8988T (cell line): ENCODE measurements at places on chromosomes 2 and 18.
A peak's percentile ranks its signal among the peaks of the same experiment; 100 is the strongest.

- no peak for DNase-seq
These were observed 299.2 kb upstream of the ZSWIM2 start for GRCh38 chr2:187148059-187148714.

- no peak for DNase-seq
These were observed 24.4 kb upstream of the RAB31 start for GRCh38 chr18:9683418-9684396.

GRCh38 chr2:70982971-70983370 lies 4.5 kb downstream of the ANKRD53 start:
- no peak for DNase-seq

DNA sequence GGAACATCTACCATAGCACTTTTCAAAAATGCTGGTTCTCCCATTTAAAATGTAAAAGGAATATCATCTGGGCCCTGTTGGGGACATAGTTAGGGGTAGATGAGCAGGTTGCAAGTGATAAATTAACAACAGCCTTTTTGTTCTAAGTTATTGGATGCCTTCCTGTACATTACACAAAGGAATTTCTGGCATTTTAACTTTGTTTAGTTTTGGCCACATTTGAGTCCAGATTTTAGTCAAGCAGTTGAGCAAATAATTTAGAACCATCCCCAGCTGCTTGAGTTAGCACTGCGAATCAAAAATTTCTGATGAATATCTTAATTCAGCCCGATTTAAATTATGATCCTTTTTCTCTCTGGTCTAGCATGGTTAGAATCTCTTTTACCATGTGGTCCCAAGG lies 124.4 kb downstream of the TTC27 start:
- DNase-seq, result no peak

- DNase-seq, result peak; percentile 17
These were observed 31.1 kb downstream of the NAB1 start for GRCh38 chr2:190679813-190680591.

DNA sequence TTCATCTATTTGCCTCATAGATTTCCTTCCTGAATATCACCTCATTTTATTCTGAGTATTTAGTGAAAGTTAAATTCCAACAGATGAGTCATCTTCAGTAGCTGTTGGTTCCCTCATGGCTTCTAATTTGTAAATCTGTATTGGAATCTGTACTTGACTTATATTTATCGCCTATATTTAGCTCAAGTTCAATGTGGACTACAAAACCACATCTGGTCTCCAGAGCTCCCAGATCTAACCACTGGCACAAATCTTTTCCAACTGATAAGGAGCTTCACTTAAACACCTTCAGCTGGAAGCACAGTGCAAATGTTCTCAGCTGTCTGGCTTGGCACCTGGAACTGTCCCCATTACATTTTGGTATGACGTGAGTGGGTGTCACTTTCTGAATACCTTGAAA lies 82.8 kb upstream of the DSEL start:
- no peak for DNase-seq

DNA sequence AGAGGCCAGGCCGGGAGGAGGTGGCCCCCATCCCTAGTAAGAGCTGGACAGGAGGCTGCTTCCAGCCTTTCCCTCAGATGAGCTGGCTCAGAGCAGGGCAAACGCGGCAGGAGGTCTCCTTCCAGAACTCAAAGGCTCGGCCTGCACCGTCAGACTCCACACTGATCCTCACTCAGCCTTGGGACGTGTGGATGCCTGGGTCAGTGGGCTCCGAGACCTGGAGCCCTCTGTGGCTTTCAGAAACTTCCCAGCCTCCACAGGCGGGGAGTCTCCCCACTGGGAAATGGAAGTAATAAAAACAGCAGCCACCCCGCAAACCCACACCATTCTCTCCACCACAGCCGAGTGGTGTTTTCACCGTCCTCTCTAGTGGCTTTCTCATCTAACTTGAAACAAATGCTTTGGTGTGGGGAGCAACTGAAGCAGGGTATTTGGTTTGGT lies 54.3 kb downstream of the INPP5D start:
- DNase-seq, result no peak

- DNase-seq, result no peak
These were observed 167.7 kb downstream of the VAPA start for GRCh38 chr18:10081492-10081891.

- DNase-seq, result no peak
These were observed 319.4 kb upstream of the FANCL start for GRCh38 chr2:58560531-58560930.

GRCh38 chr2:9992427-9993187 lies 41.1 kb downstream of the GRHL1 start:
- DNase-seq, result no peak

GRCh38 chr2:26849056-26849999 lies 1.4 kb downstream of the DPYSL5 start:
- DNase-seq, result no peak

DNA sequence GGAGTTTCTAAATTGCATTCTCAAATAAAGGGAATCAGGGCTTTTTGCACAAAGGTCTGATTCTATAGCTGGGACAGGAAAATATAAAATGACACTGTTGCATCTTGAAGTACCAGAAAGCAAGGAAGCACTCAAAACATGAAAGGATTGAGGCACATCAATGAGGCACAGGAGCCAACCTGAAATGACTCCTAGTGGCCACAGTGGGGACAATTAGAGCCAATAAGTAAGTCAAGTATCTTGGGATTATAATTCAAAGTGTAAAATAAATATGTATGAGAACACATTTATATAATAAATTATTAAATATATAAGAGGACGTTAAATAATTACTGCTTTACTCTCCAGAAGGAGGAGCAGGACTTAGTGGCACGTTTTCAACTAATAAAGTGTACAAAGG lies 1259.5 kb upstream of the CDH2 start:
- no peak for DNase-seq

DNA sequence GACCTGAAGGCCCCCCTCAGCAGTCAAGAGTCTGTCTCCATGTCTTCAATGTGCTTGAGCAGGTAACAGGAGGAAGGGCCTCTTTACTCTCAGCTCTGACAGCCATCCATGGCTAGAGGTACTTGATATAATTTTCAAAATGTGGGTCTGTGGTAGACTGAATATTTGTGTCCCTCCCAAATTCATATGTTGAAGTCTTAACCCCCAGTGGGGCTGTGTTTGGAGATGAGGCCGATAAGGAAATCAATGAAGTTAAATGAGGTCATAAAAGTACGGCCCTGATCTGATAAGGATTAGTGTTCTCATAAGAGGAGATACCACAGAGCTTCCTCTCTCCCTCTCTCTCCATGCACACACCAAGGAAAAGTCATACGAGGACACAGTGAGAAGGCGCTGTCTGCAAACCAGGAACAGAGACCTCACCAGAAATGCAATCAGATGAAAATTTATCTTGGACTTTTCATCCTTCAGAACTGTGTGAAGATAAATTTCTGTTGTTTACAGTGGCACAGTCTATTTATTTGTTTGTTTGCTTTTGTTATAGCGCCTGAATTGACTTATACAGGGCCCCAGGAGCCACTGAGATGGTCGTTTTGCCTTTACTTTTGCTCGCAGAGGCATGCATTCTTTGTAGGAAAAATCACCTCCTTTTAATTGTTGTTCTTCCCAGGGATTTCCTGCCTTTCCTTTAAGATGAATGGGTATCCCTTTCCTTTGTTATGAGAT lies 274.8 kb upstream of the TRIB2 start:
- DNase-seq, result no peak

DNA sequence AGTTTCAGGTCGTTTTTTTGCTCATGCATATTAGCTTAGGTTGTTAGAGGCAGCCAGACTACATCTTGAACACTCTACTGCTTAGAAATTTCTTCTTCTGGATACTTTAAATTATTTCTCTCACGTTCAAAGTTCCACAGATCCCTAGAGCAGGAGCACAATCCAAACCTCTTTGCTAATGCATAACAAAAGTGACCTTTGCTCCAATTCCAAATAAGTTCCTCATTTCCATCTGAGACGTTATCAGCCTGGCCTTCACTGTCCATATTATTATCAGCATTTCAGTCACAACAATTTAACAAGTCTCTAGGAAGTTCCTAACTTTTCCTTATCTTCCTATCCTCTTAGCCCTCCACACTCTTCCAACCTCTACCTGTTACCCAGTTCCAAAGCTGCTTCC lies 50.4 kb upstream of the ERMN start:
- DNase-seq, result no peak

- peak; percentile 5 for DNase-seq
These were observed 300.0 kb upstream of the SMIM21 start for GRCh38 chr18:75727456-75727855.

- no peak for DNase-seq
These were observed 620.6 kb downstream of the GALR1 start for GRCh38 chr18:77870199-77870598.

DNA sequence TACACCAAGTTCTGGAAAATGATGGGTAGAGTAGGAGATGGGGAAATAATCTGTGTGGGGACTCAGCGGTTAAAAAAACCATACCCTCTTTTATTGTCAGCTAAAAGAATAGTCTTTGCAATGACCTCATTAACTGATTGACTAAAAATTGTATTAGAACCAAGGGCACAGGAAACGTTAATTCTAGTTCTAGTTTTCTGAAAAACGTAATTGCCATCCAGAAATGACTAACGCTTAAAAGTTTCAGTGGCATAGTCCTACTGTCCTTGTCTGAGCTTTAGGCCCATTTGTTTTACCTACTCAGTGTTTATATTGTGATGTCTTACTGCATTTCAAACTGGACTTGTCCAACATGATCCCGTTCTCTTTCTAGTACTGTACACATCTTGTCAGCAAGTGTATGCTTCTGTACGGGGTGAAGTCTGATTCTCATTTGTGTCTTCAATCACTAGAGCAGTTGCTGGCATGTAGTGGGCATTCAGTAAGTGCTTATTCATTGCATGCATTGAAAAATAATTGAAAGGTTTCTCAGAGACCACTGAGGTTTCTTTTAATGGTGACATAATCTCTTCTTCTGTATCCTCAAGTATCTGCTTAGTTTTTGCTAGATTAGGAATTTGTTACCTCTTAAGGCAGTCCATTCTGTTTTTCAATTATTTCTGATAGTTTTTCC lies 81.5 kb downstream of the ZNF407 start:
- DNase-seq, result no peak

DNA sequence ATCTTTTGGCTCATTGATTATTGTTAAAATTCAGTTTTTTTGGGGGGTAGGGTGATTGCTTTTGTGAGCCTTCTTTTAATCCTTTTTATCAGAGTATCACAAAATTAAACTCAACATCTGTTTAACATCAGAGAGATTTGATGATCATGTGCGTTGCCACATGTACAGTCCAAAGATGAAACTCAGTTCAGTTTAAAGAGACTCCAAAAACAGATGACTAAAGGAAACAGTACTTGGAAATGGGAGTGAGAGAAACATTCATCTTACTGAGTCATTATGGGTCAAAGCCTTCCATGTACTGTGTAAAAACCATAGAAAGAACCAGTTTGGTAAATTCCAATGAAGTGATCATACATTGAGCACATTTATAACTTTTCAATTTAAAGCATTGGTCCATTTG lies 53.0 kb downstream of the LYPD6 start:
- no peak for DNase-seq

GRCh38 chr2:67214585-67215185 lies 182.4 kb upstream of the ETAA1 start:
- no peak for DNase-seq

DNA sequence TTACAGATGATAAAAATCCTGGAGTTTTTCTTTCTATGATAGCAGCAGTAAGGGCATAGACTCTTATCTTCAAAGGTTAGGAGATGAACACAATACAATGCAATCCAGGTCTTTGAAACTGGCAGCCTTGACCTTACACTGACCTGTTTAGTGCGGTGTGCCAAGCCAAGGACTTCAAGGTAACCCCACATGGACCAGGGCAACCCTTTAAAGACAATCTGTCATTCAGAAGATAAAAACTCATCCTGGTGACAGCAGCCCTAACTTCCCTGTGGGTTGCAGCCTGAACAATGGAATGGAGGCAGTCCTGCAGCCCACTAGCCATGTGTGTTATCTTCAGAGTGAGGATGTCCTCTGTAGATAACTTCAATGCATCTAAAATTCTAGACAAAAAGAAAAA lies 78.1 kb downstream of the RTTN start:
- no peak for DNase-seq

- no peak for DNase-seq
These were observed 1473.2 kb downstream of the LRP1B start for GRCh38 chr2:140657657-140658056.

DNA sequence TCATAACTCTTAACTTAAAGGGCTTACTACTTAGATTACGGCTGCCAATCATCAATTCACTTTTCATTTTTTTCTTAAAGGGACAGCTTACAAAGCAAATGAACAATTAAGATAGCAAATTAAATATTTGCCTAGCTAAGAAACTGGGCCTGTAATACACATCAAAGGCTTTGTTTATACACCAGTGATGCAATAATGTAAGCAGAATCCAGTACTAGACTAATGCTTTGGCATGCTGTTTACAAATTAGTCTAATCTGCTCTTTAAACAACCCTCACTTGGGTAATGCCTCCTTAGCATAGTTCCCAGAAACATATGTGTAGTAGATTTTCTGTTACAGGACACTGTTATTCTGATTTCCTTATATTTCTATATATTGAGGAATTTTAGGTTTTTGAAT lies 105.8 kb downstream of the ARHGAP28 start:
- DNase-seq, result no peak

GRCh38 chr18:51278045-51278649 lies 80.7 kb upstream of the MEX3C start:
- no peak for DNase-seq

DNA sequence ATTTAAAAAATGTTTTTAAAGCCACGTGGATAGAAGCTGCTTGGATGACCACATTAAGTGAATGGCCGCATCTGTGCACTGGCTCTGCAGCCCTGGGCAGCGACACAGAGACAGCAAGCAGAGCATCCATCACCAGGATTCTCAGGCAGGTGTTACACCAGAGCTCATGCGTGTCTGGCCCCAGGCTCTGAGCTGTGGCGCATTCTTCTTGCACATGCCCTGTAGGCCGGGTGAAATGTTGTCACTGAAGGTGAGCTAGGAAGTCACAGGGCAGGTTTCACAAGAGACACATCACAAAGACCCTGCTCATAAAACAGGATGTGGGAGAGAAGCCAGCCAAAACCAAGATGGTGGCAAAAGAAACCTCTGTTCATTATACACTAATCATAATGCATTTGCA lies 8.4 kb upstream of the PXDN start:
- DNase-seq, result no peak

GRCh38 chr2:446963-447530 lies 159.2 kb upstream of the ALKAL2 start:
- DNase-seq, result no peak

DNA sequence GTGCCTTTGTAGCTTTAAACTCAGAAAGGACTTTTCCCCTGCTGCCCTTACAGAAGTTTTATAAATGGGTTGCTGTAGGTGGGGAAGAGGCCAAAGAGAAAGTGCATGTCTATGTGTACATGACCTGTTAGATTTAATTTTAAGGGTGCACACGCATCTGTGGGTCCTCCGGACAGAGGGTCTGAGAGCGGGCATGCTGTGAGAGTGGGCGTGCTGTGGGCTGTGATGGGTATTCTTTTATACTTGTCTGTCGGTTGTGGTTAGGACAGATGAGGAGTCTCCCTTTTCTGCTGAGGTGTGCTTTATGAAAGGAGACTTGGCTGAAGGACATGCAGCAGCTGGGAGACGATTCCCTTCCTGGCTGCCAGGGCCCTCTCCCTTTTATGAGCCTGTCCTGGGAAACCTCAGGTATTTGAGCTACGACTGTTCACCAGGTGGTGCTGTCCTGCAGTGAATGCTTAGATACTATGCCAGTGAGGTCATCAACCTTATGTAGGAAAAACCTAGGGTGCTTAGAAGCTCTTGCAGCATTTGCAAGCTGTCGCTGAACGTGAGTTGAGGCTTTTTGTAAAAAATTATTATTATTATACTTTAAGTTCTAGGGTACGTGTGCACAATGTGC lies 67.5 kb downstream of the TANC1 start:
- DNase-seq, result peak; percentile 45
